Right renal pelvis (tissue), 4 donors: ENCODE measurements at places on chromosomes 4 and X. TPM values are rescaled to one million over a fixed set of nuclear protein-coding genes. Genes with fewer than 3 reads are reported as not detected.
A peak's percentile ranks its signal among the peaks of the same experiment; 100 is the strongest.

PABPC1L2B gene
- polyA plus RNA-seq: not detected

- no peak for DNase-seq
Measured at GRCh38 chrX:14352511-14352910, 176.8 kb upstream of the GLRA2 start.

- no peak for DNase-seq
Measured at GRCh38 chr4:78235800-78236199, 178.7 kb downstream of the FRAS1 start.

DNA sequence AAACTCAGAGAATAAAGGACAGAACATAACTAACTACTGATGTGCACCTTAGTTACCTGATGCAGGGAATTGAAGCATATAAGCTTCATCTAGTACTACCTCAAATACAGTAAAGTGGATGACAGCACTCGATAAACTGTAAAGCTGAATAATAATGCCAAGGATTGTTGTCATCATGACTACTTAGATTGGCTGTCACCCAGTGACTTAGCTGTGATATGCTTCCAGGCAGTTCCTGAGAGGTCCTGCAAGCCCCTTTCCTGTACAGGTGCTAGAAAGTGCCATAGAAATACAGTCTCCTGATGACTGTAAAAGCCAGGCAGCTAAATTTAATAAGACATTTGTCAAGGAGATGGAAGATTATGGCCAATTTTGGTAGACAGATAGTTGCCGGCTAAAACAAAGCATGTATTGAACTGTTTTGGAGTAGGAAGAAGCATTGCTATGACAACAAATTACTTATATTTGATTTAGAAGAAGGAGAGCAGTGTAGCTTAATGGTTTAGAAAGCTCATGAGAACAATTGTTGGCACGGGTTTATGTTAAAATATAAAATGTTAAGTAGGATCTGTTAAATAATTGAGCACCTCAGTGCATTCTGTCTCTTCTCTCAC lies 29.7 kb downstream of the TMEM164 start:
- no peak for DNase-seq

DNA sequence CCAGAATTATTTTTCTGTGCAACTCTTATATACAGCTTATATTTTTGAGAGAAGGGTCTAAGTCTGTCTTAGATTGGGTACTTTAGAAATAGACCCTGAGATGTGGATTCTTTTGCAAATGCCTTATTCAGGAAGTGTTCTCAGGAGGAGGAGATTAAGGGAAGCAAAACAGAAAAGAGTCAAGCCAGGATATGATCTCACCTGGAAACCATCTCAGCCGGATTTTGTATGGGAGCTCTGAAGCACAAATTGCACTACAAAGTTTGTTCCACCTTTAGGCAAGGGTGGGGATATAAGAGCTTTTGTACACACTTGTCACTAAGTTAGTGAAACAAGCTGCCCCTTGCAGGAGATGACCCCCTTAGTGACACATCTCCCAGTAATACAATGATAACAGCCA lies 121.2 kb upstream of the GRPR start:
- no peak for DNase-seq

DNA sequence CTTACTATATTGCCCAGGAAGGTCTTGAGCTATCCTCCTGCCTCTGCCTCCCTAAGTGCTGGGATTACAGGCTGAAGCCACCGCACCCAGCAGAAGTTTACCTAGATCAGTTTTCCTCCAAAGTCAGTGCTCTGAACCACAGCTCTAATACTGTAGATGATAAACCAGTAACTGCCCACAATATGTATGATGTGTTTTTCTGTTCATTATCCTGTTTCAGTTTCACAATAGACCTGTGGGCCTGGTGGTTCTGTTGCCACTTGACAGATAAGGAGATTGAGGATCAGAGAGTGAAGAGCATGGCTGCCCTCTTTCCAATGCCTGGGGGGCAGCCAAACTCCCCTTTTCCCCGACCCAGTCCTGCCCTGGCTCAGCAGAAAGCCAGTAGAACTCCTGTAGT lies 87.0 kb downstream of the EFNB1 start:
- no peak for DNase-seq

- DNase-seq: no peak
Measured at GRCh38 chr4:32798471-32799159, 2078.4 kb downstream of the PCDH7 start.

GRCh38 chrX:11678158-11678557 lies 12.4 kb upstream of the ARHGAP6 start:
- DNase-seq: no peak

DNA sequence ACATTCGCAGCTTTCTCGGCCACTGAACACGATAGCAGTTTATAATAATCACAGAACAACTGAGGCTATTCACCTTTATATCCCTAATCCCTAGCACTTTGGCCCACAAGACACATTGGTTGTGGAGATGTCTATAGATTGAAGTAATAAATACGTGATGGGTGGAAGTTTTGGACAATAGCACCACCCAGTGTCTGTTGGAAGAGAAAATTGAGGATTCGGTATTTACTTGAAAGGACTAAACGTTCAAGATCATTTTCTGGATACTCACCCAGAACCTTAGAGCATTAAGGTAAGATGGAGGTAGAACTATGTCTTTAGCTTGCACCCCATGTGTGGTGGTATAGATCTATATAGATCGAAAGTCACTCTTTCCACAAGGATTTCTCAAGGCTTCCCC lies 787 bp upstream of the TMSB15A start:
- peak; percentile 1 for DNase-seq

- no peak for DNase-seq
Measured at GRCh38 chr4:157300701-157301100, 80.2 kb downstream of the GRIA2 start.

- DNase-seq: no peak
Measured at GRCh38 chr4:41455206-41455605, 82.8 kb upstream of the LIMCH1 start.

DNA sequence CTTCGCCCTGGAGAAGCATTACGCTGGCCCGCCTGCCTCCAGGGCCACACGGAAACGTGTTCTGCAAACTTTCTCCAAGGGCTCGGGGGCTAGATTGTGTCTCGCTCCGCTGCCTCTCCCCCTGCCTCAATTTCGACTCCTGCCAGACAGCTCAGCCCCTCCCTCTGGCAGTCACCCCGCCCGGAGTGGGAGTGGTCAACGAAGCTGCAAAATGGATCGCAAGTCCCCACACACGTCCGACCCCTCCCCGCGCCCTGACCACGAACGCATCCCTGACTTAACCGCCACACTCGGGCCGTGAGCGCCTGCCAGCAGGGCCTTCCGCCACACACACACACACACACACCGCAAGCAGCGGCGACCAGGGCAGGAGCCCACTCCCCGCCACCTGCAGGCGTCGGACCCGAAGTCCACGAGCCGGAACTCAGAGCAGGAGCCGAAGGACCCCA lies 47.0 kb upstream of the NKAP start:
- no peak for DNase-seq
